8988T (cell line): ENCODE measurements at places on chromosomes 7 and 10.

- no peak for DNase-seq
Measured at GRCh38 chr7:82360591-82361368, 82.8 kb downstream of the CACNA2D1 start.

DNA sequence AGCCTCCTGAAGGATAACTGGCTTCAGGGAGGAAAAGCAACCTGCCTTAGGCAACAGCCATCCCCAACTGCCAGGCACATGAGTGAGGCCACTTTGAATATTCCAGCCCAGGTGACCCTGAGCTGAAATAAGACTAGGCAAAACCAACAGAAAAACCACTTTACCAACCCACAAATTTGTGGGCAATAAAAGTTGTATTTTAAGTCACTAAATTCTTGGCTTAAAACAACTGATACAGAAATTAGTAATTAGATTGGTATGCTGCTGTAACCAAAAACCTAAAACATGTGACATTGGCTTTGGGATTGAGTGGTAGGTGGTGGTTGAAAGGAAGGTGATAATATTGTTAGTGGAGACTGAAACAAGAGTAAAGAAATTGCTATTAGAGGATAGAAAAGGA lies 39.9 kb downstream of the ABCB4 start:
- no peak for DNase-seq

- peak; percentile 57 for DNase-seq
Measured at GRCh38 chr7:143285470-143285778, 666 bp downstream of the TMEM139 start.

GRCh38 chr10:44279426-44280126 lies 105.3 kb downstream of the CXCL12 start:
- DNase-seq: no peak

GRCh38 chr7:133829336-133829897 lies 297.7 kb upstream of the LRGUK start:
- DNase-seq: no peak

DNA sequence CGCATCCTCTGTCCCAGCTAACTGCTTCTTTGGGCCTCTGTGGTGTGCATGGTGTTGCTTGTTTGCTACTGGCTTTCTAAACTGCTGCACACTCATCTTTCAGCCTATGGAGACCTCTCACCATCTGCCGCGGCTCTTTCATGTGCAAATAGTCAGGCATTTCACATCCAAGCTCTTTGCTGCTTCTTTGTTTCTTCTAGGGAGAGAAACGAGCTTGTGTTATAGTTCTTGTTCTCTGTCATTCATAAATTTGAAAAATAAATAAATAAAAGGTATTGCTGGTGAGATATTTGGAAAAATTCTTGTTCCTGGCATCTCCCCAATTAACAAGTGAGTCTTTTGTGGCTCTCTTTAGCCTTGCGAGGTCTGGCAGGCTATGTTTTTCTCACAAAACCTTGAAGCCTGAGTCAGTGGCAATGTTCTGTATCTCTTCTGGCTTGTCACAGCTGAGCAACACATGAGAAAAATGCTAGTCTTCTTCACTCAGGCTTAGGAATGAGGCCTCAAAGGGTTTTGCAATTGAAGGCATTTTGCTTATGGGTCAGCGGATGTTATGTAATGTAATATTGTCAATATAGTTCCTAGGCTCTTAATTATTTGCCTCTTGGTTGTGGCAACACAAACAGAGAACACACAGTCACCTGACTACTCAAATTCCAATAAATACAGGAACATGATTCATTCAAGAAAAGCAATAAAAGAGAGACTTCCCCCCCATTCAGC lies 274.0 kb downstream of the FRMD4A start:
- no peak for DNase-seq

DNA sequence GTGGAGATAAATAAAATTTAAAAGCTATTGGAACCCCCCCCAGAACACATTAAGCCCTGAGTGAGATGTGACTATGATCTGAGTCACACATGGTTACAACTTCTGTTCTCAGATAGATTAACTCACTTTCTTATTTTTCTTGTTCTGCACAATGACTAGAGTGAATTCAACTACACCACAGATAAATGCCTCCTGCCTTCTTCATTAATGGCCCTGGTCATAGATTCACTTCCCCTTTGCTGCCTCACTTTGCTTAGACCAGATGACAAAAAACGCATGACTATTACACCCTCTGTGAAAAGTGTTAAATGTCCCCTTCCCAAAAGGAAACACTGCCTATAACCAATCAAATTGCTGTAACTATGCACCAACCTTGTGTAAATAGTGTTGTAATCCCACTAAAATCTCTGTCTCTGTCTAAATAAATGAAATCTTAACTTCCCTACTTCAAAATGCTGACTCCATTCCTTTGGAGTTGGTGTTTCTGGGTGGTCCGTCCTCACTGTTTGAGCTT lies 49.4 kb downstream of the AKR1D1 start:
- no peak for DNase-seq

- DNase-seq: no peak
Measured at GRCh38 chr10:75552171-75552570, 120.7 kb downstream of the LRMDA start.

- no peak for DNase-seq
Measured at GRCh38 chr10:28479425-28479865, 53.5 kb upstream of the WAC start.

GRCh38 chr7:45180084-45180986 lies 22.7 kb downstream of the RAMP3 start:
- no peak for DNase-seq

DNA sequence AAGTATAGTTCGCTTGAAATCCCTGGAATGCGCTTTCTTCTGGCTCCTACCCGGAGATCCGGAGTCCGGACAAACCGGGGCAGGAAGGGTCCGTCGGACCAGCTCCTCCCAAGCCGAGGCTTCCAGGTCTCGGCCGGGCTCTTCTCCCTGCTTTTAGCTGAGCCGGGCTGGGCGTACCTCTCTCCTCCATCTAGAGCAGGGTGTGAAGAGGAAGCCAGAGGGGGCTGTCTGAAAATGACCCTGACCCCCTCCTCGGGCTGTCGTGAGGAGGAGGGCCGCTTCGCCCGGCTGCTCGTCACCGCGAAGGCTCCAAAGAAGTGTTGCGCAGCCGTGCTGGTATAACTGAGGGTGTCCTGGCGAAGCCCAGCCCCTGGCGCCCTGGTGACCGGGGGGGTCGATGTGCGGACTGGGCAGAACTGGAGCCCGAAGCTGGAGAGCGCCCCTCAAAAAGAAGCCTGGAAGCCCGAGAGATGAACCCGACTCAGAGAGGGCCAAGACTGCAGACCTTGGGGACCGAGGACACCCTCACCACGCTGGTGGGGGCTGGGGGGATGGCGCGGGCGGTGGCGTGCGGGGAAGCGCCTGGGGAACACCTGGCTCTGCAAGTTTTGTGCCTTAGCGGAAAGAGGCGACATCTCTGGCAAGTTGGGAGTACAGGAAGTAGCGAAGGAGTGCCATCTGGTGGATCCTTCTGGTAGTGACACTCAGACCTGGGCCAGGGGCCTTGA lies 5.7 kb downstream of the KAZALD1 start:
- DNase-seq: peak; percentile 63

DNA sequence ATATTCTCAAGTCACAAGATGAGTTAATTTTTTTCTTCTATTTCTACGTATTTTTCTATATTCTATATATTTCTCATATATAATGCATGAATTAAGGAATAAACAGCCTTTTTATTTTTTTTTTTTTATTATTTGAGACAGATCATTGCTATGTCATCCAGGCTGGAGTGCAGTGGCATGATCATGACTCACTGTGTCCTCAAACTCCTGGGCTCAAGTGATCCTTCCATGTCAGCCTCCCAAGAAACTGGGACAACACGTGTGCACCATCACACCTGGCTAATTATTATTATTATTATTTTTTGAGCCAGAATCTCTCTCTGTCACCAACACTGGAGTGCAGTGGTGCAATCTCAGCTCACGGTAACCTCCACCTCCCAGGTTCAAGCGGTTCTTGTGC lies 1.5 kb downstream of the CLDN12 start:
- DNase-seq: no peak

DNA sequence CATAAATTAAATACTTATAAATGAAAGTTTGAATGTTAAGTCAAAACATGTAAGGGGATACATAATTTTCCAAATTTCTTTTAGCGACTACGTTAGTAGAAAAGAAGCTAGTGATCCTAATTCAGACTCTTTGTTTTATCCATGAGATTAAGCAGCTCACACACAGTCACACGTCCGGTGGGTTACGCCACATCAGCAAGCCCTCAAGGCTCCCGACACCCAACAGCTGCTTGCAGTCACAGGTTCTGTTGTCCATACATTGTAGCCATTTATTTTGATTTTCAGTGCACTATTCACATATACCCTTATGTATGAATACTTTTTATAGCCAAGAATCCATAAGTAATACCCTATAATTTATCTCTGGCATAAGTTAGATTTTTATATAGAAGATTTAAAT lies 39.5 kb downstream of the XRCC2 start:
- no peak for DNase-seq

DNA sequence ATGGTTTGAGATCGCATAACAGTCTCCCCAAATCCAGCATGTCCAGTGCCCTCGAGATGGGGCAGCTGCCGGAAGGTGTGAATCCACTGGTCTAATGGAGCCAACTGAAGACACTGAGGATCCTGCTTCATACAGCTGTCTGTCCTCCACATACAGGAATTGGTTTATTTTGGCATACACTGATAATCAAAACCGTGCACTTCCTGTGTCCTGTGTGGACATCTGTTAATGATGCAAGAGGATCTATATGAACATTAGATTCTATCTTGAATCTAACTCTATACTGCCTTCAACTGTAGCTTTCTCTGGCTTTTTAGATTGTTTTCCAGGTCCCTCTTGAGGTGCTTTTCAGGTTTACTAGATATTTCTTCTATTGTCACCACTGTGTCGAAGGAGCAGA lies 3.0 kb upstream of the JAZF1 start:
- DNase-seq: no peak
